Ecto neural progenitor cell (in vitro differentiated cells): ENCODE measurements at places on chromosomes 1 and 21.

DNA sequence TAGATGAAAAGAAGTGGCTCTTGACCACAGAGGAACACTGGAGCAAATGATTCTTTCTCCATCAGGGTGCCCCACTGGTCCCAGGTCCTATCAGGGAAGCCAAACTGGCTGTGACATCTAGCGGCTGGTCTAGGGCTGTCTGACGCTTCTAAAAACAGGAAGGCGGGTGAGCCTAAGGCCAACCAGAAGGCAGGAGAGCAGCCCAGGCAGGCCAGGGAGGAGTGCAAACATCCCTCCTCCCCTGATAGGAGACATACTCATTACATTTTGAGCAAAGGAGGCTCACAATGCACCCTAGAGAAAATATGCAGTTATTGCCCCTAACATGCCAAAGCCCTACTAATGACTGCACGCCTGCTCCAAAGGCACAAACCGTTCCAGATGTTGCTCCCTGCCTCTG lies 10.4 kb upstream of the FOXE3 start:
- DNase-seq, result no peak

GRCh38 chr1:153540394-153541361 lies at the start of gene S100A5:
Gene S100A5 (minus strand): TSS chr1:153540934. CDS start chr1:153540191, 743 bp downstream.
- no peak for DNase-seq

- peak; percentile 91 for DNase-seq
Measured at GRCh38 chr1:39098546-39099250, 72.5 kb downstream of the NDUFS5 start.

- DNase-seq, result no peak
Measured at GRCh38 chr1:205041998-205042910, 758 bp upstream of the CNTN2 start.

DNA sequence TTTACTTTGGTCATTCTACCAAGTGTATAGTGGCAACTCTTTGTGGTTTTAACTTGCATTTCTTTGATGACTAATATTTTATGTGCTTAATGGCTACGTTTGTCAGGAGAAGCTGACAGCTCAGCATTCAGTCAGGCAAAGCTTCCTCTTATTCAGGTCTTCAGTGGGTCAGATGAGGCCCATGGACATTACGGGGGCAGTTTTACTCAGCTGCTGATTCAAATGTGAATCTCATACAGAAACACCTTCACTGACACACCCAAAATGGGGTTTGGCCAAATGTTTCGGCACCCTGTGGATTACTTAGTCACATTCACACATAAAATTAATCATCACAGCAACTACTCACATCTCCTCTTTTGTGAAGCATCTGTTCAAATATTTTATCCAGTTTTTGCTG lies 104.9 kb upstream of the PLD5 start:
- no peak for DNase-seq

GRCh38 chr1:153769221-153769620 lies 6.0 kb upstream of the SLC27A3 start:
- DNase-seq, result no peak

- peak; percentile 81 for DNase-seq
Measured at GRCh38 chr1:6414443-6414844, 5.3 kb downstream of the HES2 start.

- no peak for DNase-seq
Measured at GRCh38 chr1:43404353-43404752, 14.7 kb downstream of the SZT2 start.

GRCh38 chr1:38403667-38404066 lies 357.1 kb upstream of the POU3F1 start:
- DNase-seq, result no peak
